MCF 10A (cell line): ENCODE measurements at places on chromosomes 7 and 10. TPM values are rescaled to one million over a fixed set of nuclear protein-coding genes. Genes with fewer than 3 reads are reported as not detected.

The TLL2 gene
- 0.20 TPM in 1 of 2 replicates, not detected in the other for total RNA-seq

The BEND7 gene
- 12.4 and 17.2 TPM in 2 replicates for total RNA-seq

The PRKAR2B gene
- total RNA-seq = 0.15 TPM in 1 of 2 replicates, not detected in the other

The SSC4D gene
- total RNA-seq = 0.42 and 0.58 TPM in 2 replicates

The SKIDA1 gene
- 0.56 and 1.2 TPM in 2 replicates for total RNA-seq

The RARRES2 gene
- not detected in 2 replicates for total RNA-seq

The FAM20C gene
- total RNA-seq = 8.8 and 14.2 TPM in 2 replicates

The GOLGA7B gene
- total RNA-seq = 0.05 TPM in 1 of 2 replicates, not detected in the other

The PANK1 gene
- total RNA-seq = 4.7 and 6.1 TPM in 2 replicates

The HMX2 gene
- total RNA-seq = not detected in 2 replicates

The UNCX gene
- total RNA-seq = not detected in 2 replicates

The NPC1L1 gene
- total RNA-seq = 0.07 TPM in 1 of 2 replicates, not detected in the other

The COL28A1 gene
- 0.29 and 0.96 TPM in 2 replicates for total RNA-seq

The GIMAP8 gene
- total RNA-seq = not detected in 2 replicates

The CPEB3 gene
- total RNA-seq = 2.8 and 4.2 TPM in 2 replicates

The TUBB8 gene
- not detected in 2 replicates for total RNA-seq

The GPR22 gene
- total RNA-seq = not detected in 2 replicates

The CASD1 gene
- 12.4 and 15.9 TPM in 2 replicates for total RNA-seq

The NODAL gene
- not detected in 2 replicates for total RNA-seq

The OR2A2 gene
- not detected in 2 replicates for total RNA-seq

The IFIT1B gene
- total RNA-seq = not detected in 2 replicates

The OR2A42 gene
- total RNA-seq = not detected in 2 replicates

The SPDYE8 gene
- not detected in 2 replicates for total RNA-seq

The CDHR3 gene
- 0.17 and 0.19 TPM in 2 replicates for total RNA-seq
